ENCODE measurements at places on chromosomes 13 and 19.

DNA sequence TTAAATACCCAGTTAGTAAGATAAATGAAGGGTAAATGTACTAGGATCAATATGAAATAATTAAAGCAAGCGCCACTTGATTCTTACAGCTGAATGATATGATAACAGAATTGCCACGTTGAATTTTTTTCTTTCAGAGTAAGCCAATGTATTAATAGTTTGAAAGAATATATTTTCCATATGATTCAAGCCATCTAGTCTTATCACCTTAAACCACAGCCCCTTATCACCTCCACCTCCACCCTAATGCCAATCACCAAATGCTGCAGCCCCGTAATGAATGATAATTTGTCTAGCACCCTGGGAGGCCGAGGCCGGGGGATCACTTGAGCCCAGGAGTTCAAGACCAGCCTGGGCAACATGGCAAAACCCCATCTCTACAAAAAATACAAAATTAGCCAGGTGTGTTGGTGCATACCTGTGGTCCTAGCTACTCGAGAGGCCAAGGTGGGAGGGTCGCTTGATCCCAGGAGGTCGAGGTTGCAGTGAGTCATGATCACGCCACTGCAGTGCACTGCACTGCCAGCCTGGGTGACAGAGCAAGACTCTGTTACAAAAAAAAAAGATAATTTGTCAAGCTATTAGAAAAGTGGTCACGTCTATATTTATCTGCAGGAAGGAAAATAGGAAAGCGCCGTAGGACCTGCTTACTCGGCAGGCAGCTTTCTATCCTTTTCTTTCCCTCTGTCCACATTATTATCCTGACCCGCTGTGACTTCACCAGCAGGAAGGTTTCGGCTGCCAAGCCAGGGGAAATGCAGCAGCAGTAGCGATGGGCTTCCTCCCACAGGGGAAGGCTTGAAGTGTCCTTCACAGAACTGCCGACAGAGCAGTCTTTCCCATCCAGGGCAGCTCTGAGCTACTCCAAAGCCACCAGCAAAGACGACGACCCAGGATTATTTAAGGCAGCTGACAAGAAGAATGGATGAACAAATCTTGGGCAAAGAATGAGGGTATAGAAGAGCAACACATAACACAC lies 19.7 kb upstream of the CLN5 start:
- no peak for DNase-seq

DNA sequence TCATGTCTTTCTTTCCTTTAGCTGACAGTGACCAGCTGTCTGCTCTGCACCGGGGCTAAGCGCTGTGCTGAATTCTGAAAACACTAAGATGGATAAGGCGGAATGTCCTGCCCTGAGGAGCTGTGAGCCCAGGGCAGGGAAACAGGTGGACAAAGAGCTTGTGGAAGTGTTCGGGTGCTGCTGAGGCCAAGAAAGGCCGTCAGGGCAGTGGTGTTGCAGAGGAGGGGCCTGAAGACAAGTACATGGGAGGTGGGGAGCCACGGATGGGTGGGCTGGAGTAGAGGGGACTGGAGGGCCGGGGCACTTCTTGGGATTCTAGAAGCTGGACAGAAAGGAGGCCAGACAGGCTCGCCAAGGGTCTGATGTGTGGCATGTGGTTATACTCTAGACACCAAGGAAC lies 66.2 kb upstream of the GPR183 start:
- no peak for DNase-seq

- no peak for DNase-seq
Observed at GRCh38 chr13:109243311-109243951, 543.0 kb downstream of the IRS2 start.

DNA sequence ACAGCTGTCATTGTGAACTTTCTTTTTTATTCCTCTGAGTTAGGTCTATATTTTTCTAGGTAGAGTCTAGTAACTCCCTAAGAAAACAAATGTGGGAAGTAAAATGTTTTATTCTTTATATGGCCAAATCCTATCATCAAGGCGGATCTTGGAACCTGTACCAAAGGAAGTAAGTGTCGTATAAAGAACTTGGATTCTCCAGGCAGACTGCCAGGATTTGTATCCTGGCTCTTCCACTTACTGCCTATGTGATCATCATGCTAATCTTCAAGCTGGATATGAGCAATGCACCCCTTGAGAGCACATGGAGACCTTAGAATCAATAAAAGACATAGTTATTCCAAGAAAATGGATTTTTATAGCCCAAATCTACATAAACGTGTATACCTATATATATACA lies 286.5 kb downstream of the PCDH17 start:
- no peak for DNase-seq

GRCh38 chr13:113164492-113164891 lies 6.0 kb downstream of the PROZ start:
- DNase-seq, result no peak
